Karpas-422 (cell line): ENCODE measurements at places on chromosomes 6 and 20.

DNA sequence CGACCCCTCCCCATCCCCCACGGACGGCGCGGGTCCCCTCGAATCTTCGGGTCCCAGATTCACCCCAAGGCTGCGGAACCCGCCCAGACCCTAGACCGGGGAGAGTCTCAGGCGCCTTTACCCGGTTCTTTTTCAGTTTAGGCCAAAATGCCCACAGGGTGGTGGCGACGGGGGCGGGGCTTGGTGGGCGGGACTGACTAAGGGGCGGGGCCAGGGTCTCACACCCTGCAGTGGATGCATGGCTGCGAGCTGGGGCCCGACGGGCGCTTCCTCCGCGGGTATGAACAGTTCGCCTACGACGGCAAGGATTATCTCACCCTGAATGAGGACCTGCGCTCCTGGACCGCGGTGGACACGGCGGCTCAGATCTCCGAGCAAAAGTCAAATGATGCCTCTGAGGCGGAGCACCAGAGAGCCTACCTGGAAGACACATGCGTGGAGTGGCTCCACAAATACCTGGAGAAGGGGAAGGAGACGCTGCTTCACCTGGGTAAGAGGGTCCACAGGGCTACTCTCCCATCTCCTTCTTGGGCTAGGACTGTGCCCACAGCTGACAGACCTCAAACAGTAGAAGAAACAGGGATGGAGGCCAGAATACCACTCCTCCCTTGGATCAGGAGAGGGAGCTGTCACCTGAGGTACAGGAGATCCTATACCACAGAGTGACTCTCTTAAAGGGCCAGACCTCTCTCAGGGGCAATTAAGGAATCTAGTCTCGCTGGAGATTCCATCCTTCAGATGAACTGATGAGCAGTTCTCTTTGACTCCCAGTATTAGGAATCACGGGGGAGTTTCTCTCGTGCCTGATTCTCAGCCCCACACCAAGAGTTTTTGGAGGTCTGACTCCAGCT lies 942 bp downstream of the HLA-E start:
- DNase-seq = peak; percentile 90

- DNase-seq = no peak
Measured at GRCh38 chr20:50918403-50918802, 12.8 kb downstream of the ADNP start.

GRCh38 chr6:24898676-24899075 lies 37.1 kb downstream of the RIPOR2 start:
- DNase-seq = no peak

- no peak for DNase-seq
Measured at GRCh38 chr6:4997862-4998261, 6.0 kb downstream of the RPP40 start.

DNA sequence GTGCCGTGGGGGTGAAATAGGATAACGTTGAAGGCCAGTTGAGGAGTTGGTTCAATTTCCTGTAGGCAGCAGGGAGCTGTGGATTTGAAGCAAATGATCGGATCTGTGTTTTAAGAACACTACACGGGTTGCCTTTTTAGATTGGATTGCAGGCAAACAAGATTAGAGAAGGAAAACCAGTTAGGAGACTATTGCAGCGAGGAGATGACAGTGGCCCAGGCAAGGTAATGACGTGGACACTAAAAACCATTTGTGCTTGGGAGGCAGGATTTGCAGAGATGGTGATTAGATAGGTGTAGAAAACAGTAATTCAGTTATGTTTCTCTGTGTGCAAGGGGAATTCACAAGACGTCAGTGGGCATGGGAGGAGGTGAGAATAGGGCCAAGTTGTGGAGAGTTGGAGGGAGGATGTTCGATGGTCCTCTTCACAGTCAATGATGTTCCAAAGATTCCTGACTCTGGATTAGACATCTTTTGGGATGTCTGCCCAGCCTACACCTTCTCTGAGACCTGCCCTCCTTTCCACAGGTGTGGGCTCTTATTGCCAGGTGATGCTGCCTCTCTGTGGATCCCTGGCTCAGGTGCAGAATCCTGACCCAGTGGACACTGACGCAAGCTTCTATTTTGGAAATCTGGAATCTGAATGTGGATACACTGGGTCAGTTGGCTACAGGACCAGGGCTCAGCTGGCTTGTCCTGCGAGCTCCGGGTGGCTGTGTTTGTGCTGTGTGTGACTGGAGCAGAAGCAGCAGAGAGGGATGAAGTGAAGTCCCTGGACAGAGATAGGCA lies 54.2 kb downstream of the TFAP2C start:
- DNase-seq = no peak

- peak; percentile 49 for DNase-seq
Measured at GRCh38 chr20:61980647-61981583, 84.8 kb downstream of the TAF4 start.

DNA sequence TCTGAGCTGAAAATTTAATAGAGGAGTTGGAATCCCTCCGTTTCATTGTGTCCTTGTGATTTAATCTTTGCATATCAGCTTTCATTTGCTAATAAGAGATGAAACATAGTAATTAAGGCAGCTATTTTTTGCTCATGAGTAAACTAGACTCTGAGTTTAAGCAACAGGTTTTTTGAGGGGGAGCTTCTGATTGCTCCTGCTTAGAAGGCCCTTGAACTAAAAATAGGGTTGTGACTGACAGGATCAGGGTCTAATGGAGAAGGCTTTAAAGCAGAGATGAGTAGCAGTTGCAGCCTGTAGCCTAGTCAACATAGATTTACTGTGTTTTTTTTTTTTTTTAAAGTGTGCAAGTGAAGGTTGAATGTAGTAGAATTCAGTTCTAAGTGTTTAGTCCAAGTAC lies 17.4 kb downstream of the HSF2 start:
- no peak for DNase-seq

DNA sequence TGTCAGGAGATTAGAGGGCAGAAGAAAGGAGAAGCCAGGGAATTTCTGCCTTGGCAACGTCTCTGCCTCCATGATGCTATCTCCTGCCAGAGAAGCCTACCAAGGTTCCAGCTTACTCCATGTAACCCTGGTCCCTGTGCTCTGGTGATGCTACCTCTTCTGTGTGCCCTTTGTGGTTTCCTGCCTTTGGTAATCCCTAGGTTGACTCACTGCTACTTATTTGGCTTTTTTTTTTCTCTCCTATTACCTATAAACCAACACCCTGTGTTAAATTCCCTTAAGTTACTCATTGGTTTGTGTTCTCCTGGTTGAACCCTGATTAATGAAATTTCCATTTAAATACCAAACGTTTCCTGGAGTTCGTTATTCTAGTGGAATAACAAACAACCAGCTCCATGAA lies 527.8 kb upstream of the FLRT3 start:
- DNase-seq = no peak

GRCh38 chr6:128310451-128310850 lies 209.9 kb downstream of the PTPRK start:
- no peak for DNase-seq

DNA sequence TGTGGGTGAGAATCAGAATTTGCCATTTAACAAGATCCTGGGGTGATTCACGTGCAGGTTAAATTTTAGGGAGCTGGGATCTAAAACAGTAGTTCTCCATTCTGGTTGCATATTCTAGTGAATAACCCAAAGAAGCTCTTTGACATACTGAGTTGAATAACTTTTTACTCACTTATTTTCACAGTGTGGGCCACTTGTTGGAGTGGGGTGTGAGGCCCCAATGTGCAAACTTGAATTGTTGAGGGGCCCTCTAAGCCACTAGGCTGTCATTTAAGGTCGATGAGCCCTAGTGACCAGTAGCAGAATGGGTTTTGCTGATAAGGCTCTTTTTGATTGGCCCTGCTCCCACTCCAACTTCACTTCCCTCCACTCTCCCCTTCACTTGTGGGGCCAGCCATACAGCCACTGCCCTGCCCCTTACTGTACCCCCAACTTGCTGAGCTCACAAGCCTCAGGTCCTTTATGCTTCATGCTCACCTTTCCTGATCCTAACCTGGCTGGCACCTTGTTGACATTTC lies 33.6 kb upstream of the RIPOR2 start:
- no peak for DNase-seq
